ENCODE measurements at places on chromosomes 11 and 22. TPM values are rescaled to one million over a fixed set of nuclear protein-coding genes. Genes with fewer than 3 reads are reported as not detected.

GRCh38 chr11:69483691-69484426, 2.4 kb downstream of the LINC01488 start:
- DNase-seq, result no peak

GRCh38 chr22:32837803-32838202, 36.3 kb downstream of the TIMP3 start:
- no peak for DNase-seq

DNA sequence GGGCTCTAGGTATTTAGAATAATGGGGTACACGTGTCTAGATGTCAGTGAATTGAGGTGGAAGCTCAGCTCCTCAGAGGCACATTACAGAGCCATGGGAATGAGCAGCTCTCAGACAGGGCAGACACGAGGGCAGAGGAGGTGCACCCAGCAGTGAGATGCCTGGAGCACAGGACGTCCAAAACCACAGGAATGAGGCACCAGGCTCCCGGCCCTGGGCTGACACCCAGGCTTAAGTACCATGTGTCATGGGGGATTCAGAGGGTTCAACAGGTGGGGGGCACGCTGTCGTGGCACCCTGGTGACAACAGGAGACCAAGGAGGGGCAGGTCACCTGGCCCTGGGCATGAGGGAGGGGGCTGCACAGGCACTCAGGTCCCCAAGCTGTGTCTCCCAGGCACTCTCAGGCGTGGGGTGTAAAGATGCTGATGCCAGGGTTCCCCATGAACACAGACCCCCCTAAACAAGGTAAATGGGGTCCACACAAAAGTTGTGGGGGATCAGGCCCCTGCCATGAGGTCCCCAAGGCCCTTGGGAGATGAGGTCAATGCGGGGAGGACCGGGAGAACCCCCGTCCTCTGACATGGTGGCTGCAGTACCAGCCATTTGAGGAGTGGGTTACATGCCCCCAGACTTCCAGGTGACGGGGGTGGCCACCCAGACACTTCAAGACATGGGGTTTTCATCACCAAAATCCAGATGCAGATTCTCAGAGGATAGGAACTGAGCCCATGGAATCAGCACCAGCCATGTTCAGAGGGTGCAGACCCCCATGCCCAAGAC, 5.6 kb upstream of the SYT8 start:
- DNase-seq, result no peak

- DNase-seq, result no peak
These were observed 40.2 kb downstream of the HTR3A start for GRCh38 chr11:114015117-114015516.

DNA sequence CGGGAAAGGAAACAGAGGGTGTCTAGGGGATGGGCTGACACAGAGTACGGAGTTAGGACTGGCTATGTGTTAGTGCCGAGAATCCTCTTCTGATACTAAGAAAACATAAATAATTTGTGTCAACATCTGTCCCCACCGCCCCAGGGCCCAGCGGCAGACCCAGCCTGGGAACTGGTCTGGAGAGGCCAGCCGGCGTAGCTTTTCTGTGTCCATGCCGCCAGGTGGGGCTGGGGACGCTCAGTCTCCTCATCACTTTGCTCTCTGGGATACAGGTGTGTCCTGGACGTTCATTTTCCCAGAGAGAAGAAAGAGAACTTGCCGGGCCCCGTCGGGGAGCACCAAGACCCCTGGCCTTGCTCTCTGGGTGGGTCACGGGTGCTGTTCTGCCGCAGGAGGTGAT, 54.7 kb downstream of the WNT7B start:
- DNase-seq, result no peak

The ABCG4 gene
- 0.30 TPM for total RNA-seq

The SNX15 gene
- 33.3 TPM for total RNA-seq

The GAB4 gene
- total RNA-seq, result 0.21 TPM
